ENCODE measurements at places on chromosomes 3 and 15.

GRCh38 chr15:39976291-39977274, 42.7 kb downstream of the EIF2AK4 start:
- no peak for DNase-seq

- no peak for DNase-seq
These were observed 61.8 kb downstream of the ARIH1 start for GRCh38 chr15:72535911-72536310.

DNA sequence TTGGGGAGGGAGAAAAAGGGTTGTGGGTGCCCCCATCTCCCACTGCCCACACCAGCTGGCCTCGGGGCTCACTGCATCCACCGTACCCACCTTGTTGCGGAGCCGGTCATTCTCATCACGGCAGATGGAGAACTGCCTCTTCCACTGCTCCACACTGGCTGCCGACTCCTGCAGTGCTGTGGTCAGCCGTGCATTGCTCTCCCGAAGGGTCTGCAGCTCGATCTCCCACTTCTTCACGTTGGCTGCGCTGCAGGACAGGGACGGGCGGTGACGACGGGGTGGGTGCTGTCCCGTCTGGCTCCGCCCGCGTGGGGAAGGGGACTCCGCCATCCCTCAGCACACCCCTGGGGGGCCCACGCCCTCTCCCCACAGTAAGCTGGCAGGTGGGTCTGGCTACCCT, 45.1 kb downstream of the WHAMM start:
- DNase-seq: no peak

DNA sequence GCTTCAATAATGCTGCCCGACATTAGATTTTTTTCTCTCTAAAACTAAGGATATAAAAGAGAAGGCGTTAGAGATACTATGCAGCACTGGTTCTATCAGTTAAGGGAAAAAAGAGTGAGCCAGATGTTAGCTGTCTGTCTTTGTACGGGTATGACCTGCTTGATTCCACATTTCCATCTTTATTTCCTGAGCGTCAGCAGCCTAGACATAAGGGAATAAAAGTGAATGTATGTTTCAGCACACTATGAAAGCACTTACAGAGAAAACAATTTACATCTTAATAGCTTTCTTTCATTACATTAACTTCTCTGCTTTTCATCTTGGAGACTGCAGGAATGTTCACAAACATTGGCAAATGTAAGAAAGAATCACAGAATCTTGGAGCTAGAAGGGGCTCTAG, 319.3 kb downstream of the CTNNB1 start:
- DNase-seq: no peak

DNA sequence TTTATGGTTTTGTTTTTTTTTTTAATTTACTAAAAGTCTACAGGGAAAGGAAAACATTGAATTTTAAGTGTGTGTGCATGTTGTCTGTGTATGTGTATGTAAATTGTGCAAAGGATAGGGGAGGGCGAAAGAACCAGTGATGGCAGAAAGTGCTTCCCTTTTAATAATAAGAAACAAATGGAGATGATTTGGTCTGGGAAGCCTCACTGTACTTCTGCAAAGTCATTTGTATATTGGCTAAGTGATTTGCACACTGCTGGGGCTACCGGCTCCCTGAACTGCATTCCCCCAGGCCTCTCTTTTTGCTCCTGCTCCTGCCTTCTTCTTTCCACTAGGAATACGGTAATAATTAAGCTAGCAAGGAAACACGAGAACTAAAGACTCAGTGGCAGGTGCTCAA, 101.2 kb downstream of the CD47 start:
- no peak for DNase-seq

DNA sequence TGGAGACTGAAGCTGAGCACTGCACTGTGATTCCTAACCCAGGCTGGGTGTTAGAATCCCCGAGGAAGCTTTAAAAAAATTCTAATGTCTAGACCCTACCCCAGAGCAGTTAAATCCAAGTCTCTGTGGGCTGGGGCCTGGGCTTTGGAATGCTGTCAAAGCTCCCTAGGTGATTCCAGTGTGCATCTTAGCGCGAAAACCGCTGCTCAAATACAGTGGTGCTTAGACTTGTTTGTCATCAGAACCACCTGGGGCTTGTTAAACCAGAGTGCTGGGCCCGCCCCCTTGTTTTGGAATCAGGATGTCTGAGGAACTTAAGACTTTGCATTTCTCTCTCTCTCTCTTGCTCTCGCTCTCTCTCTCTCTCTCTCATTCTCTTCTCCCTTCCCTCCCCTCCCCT, 20.7 kb downstream of the RHCG start:
- DNase-seq: no peak

- no peak for DNase-seq
These were observed 50.2 kb upstream of the THBS1 start for GRCh38 chr15:39530480-39531342.

DNA sequence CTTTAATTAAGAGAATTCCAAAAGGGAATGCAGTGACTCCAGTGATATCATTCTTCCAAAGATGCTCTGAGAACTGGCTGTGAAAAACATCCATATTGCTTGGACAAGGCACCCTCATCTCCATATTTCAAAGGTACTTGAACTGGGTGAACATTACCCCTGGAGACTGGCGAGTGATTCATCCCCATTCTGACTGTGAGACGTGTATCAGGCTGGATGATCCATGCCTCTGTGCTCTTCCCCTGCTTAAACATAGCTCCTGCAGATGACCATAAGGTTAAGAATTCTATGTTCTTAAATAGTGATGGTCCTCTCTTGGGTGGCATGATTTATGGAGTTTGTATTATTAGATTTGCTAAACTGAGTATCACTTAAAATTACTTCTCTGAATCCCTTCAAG, 137.8 kb downstream of the GABRB3 start:
- DNase-seq: no peak

DNA sequence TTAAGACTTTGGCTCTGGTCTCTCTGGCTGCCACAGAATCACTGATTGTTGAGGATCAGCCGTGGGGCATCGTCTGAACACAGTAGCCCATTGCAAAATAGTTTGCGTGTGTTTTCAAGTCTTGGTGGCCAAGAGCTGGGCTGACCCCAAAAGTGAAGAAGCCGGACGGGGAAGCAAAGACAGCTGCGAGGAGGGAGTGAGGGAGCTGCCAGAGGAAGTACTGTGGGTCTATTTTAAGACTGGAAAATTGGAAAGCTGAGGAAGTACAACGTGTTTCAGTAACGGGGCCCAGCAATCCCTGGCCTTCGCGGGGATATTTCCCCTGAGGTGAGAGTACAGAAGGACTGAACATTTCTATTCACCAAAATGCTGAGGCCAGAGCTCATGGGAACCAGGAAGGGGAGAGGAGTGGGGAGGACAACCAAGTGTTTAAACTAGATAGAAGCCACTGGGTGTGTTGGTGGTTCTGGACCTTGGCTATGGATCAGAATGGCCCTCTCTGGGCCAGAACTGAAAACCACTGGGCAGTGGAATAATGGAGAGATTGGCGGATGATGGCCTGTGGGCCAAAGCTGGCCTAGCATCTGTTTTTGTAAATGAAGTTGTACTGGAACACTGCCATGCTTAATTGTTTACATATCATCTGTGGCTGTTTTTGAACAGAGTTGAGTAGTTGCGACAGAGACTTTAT, 34.1 kb upstream of the LIMD1 start:
- DNase-seq: no peak

DNA sequence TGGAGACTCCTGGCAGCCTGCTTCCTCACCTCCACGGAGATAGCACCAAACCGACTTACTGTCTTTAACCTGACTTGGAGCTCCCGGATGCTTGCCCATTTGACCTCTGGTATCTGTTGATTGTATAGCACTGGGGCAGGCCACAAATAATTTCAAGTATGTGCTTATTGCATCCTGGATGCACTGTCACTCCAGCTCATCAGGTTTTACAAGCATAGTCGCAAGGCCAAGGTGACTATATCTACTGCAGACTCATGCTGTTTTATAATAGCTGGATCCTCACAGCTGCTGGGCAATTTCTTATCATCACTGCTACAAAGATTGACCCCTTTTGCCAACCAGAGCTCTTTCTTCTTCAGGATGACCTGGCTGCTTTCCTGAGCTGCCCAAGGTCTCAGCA, 45.6 kb downstream of the PEX5L start:
- no peak for DNase-seq

GRCh38 chr15:72782274-72783003, 1.1 kb downstream of the ADPGK start:
- DNase-seq: no peak

DNA sequence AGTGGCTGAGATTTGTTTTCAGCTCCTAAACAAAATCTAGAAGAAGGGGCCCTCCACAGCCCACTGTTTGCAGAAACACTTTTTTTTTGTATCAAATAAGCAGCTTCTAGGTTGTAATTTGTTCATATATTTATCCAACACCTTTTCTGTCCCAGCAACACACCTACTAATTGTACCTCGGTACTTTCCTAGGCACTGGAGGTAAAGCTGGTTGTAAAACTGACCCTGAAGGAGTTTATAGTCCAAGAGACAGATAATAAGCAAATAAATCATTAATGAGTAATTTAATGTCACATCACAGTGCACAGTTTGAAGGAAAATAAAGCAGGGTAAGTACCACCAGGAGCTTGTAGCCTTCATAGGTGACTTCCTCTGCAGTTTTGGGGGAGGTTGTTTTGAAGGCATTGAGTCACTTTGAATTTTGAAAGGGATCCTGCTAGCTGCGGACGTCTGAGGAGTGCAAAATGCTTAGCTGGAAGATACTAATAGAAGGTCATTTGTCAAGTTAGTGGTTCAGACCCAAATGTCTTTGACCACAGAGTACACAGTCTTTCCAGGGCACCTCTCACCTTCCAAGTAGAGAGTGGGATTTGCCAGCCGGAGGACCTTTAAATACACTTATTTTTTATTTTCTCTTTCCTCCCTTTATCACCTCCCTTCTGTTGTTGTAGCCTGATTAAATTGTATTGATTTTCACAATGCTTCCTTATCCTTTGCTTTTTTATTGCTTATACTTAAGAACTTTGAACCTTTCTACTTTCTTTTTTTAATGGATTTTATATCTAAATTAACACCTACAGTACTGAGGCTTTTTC, 53.8 kb downstream of the CMSS1 start:
- no peak for DNase-seq

DNA sequence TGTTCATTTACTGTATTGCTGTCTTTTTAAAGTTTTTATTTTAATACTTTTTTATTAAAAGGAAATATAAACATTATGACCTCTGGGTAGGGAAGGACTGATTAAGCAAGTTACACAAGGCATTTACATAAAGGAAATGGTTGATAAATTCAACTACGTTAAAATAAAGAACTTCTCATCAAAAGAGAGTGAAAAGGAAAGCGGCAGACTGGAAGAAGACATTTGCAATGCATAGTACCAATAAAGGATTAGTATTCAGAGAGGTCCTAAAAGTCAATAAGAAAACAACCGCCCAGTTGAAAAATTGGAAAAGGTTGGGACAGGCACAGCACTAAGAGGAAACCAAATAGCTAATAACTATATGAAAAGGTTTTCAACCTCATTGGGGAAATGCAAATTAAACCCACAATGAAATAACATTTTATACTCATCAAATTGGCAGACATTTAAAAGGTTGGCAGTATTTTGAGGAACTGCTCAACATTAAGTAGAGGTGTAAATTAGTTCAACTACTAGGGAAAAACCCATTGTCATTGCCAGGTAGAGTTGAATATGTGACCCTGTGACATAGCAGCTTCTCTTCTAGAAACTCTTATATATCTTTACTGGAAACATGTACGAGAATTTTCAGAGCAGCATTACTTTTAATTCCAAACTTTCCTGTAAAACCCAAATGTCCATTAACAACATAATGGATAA, 9.5 kb downstream of the PDE8A start:
- no peak for DNase-seq

DNA sequence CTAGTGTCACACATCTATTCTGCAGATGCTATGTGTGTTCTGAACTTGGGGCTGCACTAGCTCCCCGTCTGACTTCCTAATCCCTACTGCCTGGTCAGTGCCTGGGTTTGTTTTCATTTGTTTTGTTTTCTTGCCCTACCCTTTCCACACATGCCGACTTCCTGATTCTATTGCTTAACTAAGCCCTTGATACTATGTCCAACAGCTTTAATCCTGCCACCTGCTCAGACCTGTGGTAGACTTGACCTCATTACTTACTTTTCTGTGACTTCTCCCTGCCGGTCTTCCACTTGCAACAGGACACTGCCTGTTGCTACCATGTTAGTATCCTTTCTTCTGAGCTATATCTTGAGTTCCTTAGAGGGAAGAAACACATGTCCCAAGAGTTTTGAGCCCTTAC, 39.3 kb upstream of the CEMIP start:
- no peak for DNase-seq

All from activated CD4-positive, alpha-beta T cell treated with anti-CD3 and anti-CD28 coated beads, Interleukin-2, amount 50 U/mL, for 1 hour (primary cell).